ENCODE measurements at places on chromosomes 6 and 20.
A peak's percentile ranks its signal among the peaks of the same experiment; 100 is the strongest.

DNA sequence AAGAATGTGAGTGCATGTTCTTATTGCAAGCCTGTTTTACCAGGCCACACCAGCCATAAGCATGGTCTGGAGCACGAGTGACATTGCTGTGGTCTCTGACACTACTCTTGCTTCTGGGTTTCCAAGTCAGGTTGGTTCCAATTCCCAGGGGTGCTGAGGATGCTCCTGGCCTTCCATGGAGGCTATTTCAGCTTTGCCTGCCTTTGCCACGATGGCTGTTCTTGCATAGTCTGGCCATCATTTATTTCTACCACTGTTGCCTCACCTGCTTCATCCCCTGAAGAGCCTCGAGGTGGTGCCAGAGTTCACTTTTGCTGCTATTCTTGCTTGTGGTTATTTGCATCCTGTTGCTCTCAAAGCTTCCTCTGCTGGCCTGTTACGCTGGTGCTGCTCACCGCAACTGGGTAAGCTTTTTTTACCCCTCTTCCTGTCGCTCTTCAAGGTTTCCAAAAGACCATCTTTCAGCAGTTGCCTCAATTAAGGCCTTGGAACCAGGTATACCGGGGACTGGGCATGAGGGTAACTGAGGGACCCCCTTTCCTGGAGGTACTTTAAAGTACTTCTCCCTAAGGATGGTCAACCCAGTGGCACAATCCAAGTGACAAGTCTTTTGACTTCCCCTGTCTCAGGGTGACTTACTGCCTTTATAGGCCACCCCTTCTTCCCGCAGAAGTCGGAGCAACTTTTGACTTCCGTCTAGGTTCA is 64.5 kb downstream of the AKAP7 start:
- DNase-seq: peak; percentile 47

- no peak for DNase-seq
These were observed 216.9 kb downstream of the DOK5 start for GRCh38 chr20:54692168-54692887.

GRCh38 chr20:1987826-1988225 is 6.0 kb downstream of the PDYN start:
- no peak for DNase-seq

DNA sequence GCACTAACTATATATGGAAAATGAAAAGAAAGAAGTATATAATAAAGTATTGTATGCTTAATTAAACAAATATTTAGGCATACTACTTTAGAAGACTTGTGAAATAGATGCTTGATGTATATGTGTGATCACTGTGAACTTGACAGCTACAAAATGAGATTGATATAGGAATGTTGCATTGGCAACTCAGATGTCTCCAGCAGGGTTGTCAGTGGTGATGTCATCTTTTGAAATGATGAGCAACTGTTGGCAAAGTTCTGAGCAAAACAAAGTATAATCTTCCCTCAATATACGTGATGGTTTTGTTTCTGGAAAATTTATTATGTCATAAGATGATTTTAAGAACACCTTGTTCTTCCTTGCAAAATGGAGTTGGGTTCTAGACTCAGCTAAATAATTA is 133.8 kb downstream of the ARID1B start:
- no peak for DNase-seq

- no peak for DNase-seq
These were observed 5.9 kb downstream of the CDYL start for GRCh38 chr6:4781967-4782575.

DNA sequence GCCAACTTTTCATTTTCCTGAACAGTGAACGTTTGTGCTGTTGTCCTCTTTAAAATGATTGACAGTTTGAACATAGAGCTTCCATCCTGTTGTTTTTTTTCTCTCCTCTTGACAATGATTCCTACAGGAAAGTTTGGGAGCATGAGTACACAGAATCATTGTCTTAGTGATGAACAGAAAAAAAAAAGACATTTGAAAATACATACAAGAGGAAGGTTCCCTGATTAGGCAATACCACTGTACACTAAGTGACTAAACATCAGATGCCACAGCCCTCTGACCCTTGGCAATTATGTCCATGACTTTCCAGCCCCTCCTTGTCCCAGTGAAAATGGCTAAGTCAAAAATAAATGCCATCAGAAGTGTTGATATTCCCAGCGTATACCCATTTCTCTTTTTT is 71.5 kb downstream of the RTN4IP1 start:
- no peak for DNase-seq

DNA sequence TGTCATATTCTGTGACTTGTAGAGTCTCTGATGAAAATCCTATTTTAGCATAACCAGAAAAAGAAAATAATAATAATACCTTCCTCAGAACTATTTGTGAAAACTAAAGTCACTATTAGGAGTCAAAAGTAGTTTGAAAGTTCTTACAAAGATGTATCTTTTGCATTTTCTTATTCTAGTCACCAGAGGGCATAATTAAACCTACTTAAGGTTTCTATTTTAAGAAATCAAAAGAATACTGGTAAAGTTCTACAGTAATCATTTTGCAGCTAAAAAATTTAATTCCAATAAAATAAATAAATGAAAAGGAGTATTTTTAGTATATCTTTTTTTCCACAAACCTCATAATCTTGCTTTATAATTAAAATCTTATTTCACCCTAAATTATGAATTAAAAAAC is 28.0 kb upstream of the MCM9 start:
- DNase-seq: no peak

GRCh38 chr6:15800841-15801617 is 138.2 kb upstream of the DTNBP1 start:
- no peak for DNase-seq

- DNase-seq: no peak
These were observed 97.1 kb upstream of the PLCB4 start for GRCh38 chr20:8971669-8972316.

DNA sequence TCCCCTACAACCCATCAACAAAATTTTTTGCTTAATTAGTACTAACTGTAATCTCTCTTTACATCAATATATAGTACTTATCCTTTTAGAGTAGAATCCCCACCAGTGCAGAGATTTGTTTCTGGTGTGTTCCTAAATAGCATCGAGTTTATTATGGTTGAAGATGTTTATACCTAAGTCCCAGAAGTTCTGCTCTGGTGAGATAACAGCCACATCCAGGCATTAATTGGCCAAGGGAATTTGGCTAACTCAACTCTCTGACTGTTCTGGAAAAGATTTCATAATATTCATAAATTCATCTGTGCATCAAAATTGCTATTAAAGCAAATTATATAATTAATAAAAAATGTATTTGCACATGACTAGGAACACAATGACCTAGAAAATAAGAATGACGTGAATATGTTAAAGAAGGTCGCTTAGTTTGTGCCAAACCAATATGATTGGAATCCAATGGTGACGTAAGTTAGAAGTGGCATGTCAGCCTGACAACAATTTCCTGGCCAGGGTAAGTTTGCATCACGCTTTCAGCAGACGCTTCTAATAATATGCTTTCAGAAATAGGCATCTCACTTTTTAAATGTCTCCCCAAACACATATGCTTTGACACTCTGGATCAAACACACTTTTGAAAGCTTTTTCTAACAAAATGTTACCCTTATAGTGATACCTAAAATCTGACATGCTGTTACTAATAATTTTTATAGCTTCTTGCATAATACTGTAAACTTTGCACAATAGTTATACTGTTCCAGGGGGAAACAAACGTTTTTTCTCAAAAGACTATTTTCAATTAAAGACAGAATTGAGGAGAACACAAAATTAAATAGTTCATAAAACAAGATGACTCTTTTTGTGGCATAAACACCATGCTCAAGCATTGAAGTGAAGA is 236.7 kb downstream of the TENT5A start:
- no peak for DNase-seq

GRCh38 chr6:17446713-17447112 is 53.3 kb downstream of the CAP2 start:
- DNase-seq: no peak

DNA sequence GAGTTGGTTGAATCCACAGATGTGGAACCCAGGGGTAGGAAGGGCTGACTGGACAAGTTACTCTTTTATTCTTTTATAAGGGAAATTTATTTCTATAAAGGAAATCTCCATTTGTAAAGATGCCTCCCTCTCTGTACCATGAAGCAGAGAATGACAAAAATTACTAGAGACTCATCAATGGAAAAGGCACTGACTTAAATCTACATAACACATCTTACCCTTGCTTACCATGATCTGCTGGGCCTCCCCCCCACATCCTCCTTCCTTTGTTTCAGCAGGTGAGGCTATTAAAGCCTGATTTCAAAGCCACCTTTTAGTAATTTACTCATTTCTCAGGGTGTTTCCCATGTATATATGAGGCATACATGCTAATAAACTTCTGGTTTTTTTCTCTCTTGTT is 130.2 kb upstream of the HDDC2 start:
- no peak for DNase-seq

GRCh38 chr6:125550892-125551291 is 198.5 kb upstream of the HEY2 start:
- DNase-seq: no peak

DNA sequence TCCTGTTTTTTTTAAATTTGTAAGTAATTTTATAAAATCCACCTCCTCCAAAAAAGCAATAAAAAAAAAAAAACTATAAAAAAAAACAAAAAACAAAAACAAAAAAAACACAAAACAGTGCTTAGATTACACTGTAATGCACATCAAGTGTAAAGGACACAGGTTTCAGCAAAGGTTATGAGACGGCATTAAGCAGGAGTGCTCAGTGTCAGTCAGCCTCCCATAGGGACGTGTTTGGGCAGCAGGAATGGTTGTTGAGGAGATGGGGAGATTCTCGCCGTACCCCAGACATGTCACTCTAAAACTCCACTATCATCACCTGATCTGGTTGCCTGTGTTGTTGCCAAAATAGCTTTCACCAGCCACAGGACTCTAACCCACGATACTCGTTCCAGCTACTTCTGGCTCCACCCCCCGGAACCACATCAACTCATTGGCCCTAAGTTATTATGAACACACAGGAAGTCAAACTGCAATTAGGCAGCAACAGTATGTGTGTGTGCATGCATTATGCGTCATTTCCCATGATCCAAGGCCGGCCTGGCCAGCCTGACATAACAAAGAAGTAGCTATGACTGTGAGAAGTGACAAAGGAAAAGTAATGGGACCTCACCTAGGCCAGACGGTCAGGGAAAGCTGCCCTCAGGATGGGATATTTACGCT is 28.7 kb downstream of the ECT2L start:
- DNase-seq: no peak

- no peak for DNase-seq
These were observed 175.6 kb upstream of the MYLIP start for GRCh38 chr6:15953152-15953880.

DNA sequence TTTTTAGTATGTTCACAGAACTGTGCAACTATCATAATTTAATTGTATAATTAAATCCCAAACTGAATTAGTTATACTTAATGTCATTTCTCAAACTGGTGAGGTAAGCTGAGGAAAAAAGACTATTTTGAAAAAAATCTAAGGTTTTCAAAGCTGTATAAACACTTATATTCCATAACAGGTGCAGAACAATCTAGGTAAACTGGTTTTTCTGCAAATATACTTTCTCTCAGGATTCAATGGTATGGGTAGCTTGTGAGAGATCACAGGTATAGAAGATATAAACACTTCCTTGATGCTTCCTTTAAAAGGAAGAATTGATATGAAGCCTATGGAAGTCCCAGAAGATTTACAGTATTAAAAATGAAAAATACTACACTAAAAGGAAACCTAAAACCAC is 33.7 kb downstream of the NOL7 start:
- no peak for DNase-seq

DNA sequence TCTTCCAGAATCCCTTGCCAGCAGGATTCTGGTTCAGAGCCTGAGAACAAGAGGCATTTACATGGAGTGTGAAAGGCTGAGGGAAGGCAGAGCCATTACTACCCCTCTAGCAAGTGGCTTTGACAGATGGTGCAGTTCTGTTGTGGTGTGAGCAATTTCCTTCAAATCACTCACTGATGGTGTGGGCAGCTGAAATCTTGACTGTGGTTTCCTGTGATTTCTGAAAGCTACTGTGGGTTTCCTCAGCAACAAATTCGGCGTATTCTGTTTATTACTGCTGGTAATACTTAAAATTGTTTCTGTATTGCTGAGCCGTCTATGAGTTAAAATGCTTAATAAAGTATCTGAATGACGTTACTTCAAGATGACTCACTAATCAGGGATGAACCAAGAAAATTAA is 181.5 kb upstream of the TCF21 start:
- DNase-seq: peak; percentile 23

GRCh38 chr6:27470023-27470422 is 2.9 kb downstream of the ZNF184 start:
- no peak for DNase-seq

- peak; percentile 84 for DNase-seq
These were observed 11.2 kb downstream of the GNAS-AS1 start for GRCh38 chr20:58839474-58839874.

DNA sequence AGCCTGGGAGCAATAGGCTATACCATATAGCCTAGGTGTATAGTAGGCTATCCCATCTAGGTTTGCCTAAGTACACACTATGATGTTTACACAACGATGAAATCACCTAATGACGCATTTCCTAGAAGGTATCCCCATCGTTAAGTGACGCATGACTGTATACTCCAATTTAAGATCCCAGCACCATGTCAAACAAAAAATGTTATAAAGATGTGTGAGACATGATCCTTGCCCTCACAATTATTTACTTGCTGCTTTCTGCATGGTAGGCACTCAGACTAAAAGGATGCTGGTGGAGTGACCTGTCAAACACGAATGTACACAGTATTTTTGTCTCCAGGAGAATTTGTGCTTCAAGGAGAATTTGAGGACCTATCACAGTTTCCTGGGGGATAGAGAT is 32.3 kb downstream of the SNAP25 start:
- no peak for DNase-seq

- no peak for DNase-seq
These were observed 2.0 kb upstream of the TPBG start for GRCh38 chr6:82361631-82362030.

DNA sequence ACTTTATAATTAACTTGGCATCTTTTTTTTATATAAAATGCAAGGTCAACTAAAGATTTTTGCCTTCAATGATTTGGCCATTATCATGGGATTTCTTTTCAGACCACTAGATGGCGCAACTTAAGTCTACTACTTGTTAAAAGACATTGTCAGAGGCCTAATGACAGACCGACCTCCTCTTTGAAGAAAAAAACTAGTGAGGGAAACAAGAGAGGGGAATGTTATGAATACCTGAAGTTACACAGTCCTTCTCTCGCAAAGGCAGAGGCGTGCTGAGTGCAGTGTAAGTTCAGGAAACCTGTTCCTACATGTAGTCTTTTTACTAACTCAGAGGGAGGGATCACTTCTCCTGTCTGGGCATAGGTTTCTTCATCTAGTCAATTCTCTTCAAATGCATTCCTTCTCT is 9.3 kb downstream of the TRAPPC3L start:
- no peak for DNase-seq

GRCh38 chr20:62838128-62838891 is 21.5 kb downstream of the COL9A3 start:
- peak; percentile 50 for DNase-seq

GRCh38 chr6:44316481-44316880 is 3.3 kb upstream of the AARS2 start:
- DNase-seq: no peak

Measured in femur (tissue), 1 donor.